Dermis microvascular lymphatic vessel endothelial cell (primary cell): ENCODE measurements at places on chromosomes 3 and 15. TPM values are rescaled to one million over a fixed set of nuclear protein-coding genes. Genes with fewer than 3 reads are reported as not detected.

DNA sequence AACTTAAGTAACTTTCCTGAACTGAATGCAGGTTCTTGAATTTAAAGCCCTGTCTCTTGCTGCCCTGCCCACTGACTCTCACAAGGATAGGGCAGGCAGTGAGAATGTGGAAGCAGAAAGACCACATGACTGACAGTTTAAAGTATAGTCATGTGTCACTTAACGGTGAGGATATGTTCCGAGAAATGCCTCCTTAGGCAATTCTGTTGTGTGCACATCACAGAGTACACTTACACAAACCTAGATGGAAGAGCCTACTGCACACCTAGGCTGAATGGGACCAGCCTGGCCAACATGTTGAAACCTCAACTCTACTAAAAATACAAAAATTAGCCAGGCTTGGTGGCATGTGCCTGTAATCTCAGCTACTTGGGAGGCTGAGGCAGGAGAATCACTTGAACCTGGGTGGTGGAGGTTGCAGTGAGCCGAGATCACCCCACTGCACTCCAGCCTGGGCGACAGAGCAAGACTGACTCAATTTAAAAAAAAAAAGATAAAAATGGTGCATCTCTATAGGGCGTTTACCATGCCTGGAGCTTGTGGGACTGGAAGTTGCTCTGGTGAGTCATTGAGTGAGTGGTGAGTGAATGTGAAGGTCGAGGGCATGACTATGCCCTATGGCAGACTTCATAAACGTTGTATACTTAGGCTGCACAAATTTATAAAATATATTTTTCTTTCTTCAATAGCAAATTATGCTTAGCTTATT lies 18.9 kb upstream of the COPG1 start:
- peak; percentile 83 for DNase-seq

DNA sequence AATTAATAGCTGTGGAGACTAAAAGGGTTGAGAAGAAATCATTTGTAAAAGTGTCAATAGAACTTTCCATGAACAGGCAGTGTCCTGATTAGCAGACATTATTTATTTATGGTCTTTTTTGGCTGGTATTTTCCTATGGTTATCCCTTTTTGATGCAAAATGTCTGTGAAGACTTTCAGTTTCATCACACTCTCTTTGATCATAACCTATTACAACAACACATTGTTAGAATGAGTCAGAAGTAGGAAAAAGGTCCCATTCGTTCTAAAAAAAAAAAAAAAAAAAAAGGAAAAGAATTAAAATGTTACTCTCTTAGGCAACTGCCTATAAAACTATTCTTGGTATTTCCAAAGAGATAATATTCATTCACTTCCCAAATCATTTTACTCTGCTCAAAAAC lies 62.1 kb downstream of the SLC49A4 start:
- peak; percentile 4 for DNase-seq

GRCh38 chr3:128397484-128397883 lies 69.2 kb downstream of the DNAJB8 start:
- no peak for DNase-seq

GRCh38 chr15:89090791-89091626 lies 2.8 kb downstream of the ABHD2 start:
- DNase-seq, result peak; percentile 40

GRCh38 chr3:142886940-142887339 lies 1.9 kb downstream of the PCOLCE2 start:
- no peak for DNase-seq

GRCh38 chr3:29868543-29869101 lies 587.8 kb downstream of the RBMS3 start:
- DNase-seq, result no peak

DNA sequence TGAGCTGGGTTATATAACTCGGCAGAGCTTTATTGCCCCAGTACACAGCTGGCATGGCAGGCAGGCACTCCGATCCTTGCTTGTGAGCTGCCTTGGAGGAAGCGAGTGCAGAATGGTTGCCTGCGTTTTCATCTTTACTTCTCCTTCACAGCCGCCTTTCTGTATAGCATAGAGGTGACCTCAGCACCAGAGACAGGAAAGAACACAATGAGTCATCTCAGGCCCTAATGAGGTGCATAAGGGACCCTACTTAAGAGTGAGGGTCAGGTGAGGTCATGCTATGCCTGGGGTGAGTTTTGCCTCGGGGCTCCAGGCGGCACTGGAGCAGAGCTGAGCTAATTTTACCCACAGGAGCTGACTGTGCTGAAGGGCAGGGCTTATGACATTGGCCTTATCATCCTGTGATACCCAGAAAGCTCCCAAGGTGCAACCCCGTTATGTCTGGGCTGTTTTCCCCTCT lies 43.5 kb downstream of the LPP start:
- DNase-seq, result no peak

GRCh38 chr3:126433105-126433430 lies 38.4 kb downstream of the CFAP100 start:
- DNase-seq, result no peak

DNA sequence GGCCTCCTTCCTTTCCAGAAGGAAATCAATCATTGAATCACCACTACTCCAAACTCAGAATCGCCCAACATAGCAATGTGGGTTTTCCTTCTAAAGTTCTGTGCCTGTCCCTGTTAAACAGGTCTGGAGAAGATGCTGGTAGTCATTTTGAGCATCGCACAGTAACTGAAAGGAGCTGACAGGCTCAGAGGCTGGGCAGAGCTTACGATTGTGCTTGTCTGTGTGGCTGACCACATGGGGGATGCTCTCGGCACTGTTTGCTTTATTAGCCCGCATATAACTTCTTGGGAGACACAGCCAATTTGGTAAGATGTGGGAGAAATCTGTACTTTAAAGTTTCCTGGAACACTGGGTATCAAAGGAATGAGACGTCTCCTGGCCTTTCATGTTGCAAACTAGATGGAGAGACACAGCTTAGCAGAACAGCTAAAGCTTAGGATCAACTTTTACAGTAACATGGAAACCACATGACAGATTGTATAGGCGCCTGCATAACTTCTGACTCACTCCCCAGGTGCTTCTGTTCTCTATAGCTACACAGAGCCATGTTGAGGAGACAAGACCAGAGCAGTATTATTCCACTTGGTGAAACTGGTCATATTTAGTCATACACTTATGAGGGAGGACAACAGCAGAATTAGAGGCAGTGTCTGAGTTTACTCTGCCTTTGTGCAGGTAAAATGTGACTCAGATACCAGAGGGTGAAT lies 374.1 kb downstream of the RORA start:
- DNase-seq, result no peak

- no peak for DNase-seq
These were observed 38.2 kb upstream of the ITGA11 start for GRCh38 chr15:68470049-68470742.

DNA sequence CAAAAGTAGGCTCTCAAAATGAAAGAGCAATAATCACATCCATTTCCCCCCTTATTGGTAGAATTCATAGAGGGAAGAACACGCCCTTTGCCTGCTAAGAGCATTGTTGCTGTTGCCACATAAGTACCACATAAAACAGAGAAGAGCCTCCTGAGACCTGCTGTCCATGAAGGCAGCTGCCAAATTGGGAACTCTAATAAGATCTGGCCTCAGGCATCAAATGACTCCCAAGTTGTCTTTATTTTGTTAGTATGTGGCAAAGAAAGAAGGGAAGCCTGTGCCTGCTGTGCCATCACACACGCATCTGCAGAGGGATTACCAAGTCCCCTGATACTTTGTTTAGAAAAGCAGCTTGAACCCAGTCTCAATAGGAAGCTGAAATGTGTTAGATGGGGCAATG lies 23.9 kb downstream of the VGLL3 start:
- DNase-seq, result no peak

GRCh38 chr3:46536758-46537157 lies 29.3 kb downstream of the LRRC2 start:
- DNase-seq, result no peak

DAZL gene
- total RNA-seq, result not detected in 2 replicates
